ENCODE measurements at places on chromosomes 12 and 14. TPM values are rescaled to one million over a fixed set of nuclear protein-coding genes. Genes with fewer than 3 reads are reported as not detected.

- no peak for DNase-seq
These were observed 136.3 kb downstream of the FUT8 start for GRCh38 chr14:65548878-65549277.

GRCh38 chr12:750366-751191, 1.8 kb upstream of the WNK1 start:
- DNase-seq = no peak

- DNase-seq = no peak
These were observed 38.4 kb upstream of the CCT2 start for GRCh38 chr12:69546693-69547438.

- no peak for DNase-seq
These were observed 204.5 kb upstream of the TBX3 start for GRCh38 chr12:114888448-114888847.

DNA sequence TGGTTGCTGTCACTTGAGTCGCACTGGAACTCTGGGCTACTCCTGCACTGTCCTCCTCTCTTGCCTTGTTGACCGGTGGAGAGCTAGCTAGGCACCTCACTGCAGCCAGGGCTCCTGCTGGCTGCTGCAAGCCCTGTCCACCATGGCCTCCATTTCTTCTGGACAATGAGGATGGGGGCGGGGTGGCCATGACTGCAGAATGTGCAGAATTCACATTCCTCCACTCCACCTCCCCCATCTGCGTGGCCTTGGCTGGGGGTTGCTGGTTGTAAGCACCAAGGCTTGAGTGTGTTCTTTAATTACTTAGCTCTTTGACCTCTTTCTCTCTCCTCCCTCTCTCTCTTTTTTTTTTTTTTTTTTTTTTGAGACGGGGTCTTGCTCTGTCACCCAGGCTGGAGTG, 248.5 kb downstream of the PCNX1 start:
- peak; percentile 58 for DNase-seq

C1R gene
- 628 TPM for total RNA-seq

DNA sequence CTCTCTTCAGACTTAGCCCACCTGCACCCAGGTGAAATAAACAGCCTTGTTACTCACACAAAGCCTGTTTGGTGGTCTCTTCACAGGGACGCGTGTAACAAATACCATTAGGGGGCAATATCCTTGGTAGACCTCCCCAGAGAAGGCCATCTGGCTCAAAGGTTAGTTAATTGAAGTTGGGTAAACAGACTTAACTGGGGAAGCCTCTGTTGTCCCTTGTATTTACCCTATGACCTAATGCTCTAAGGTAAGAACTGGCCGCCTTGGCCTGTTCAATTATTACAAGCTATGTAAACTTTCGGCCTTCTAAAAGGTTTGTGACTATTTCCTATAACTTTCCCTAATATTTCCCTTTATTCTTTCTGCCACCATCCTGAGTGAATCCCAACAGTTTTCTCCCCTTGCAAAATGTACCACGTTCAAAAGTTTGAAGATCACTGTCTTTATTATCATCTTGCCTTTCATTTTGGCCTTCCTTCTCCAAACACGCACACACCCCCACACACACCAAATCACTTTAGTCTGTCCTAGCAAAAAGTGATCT, 15.3 kb upstream of the LYZ start:
- no peak for DNase-seq

DNA sequence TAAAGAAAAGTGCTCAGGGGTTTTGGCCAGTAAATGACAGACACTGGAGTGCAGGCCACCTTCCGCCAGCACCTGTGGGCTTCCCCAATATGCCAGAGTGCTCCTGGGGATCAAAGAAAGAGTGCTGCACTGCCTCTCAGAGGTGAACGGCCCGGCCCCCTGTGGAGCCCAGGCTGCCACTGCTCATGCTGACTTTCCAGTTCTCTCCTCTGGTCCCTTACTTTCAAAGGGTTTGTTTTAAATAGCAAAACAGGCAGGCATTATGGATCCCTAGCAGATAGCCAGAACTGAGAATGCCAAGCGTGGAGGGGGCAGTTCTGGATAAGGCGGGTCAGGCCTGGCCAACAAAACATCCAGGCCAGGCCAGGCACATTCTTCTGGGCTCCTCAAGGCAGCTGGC, 59.6 kb downstream of the MDM2 start:
- DNase-seq = no peak

DNA sequence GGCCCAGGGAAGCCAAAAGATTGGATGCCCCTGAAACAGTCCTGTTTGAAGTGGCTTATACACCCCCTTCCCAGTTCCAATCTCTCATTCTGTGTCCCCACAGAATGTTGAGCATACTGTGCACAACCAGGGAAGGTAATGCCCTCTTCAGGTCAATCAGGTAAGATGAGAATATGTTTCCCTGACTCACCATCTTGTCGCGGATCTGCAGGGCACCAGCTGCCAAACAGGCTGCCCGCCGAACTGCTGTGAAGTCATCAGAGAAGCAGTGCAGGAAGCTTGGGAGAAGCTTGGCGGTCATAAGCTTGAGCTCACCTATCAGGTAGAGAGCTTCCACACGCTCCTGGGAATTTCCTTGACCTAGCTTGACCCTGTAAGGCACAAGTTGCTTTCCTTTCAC, 9.6 kb downstream of the RIOX1 start:
- DNase-seq = no peak

All from sciatic nerve (tissue), 2 donors.